ENCODE measurements at places on chromosomes 16 and 17.

GRCh38 chr16:58651965-58652348 lies 22.3 kb upstream of the CNOT1 start:
- DNase-seq: no peak

DNA sequence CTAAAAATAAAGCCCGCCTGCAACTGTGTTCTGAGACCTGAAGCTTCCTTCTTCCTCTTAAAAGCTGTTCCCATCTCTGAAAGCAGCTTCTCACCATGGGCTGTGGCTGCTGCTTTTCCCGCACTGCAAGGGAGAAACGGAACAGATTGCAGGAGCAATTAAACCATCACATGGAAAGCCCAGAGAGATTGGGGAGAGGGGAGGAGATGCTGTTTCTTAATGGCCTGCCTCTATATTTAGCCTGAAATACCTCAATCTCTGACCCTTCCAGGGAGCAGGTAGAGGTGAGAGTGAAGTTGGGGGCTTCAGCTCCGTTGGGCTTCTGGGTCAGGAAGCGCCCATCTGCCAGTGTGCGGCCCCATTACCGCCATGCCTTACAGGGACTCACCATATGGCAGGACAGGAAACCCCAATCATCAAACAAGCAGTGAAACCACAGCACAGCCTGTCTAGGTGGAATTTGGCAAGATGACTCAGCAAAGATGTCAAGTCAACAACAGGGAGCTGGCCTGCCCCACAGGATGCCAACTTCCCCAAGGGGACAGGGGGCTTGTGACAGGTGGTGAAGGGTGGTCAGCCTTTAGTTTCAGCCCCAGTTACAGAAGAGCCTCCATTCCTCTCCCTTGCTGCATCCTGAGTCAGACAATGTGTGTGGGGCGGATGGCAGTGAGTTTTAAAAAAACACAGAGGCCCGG lies 286.6 kb upstream of the CCL2 start:
- DNase-seq: peak; percentile 59

DNA sequence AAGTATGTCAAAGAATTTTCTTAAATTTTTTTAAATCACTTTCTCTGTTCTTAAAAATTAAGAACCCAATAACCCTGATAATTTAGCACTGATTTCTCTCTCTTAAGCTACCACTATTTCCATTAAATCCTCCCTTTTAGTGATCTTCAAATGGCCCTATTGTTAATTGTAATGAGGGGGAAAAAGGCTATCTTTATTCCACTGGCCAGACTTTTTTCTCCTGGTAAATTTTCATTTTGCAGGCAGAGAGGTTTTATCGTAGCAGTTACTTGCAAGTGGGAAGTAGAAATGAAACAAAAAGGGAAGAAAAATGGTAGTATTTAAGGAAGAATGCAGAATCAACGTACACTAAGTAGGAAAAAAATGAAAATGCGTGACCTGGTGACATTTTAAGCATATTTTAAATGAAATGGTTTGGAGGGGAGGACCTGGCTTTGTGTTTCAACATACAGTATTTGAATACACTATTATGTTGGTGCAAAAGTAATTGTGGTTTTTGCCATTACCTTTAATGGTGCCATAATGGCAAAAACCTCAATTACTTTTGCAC lies 224.9 kb downstream of the TANC2 start:
- DNase-seq: no peak

- no peak for DNase-seq
Observed at GRCh38 chr17:78294776-78295175, 63.3 kb downstream of the TMEM235 start.

- DNase-seq: no peak
Observed at GRCh38 chr16:6682142-6682811, 650.4 kb upstream of the RBFOX1 start.

Measured in stimulated activated effector memory CD8-positive, alpha-beta T cell treated with anti-CD3 and anti-CD28 coated beads, Interleukin-12 subunit alpha, Interleukin-12 subunit beta, amount 100 ng/mL, for 72 hours (primary cell).